ENCODE measurements at places on chromosomes 12 and 14.

- DNase-seq = no peak
These were observed 97.6 kb downstream of the TGFB3 start for GRCh38 chr14:75884198-75884611.

DNA sequence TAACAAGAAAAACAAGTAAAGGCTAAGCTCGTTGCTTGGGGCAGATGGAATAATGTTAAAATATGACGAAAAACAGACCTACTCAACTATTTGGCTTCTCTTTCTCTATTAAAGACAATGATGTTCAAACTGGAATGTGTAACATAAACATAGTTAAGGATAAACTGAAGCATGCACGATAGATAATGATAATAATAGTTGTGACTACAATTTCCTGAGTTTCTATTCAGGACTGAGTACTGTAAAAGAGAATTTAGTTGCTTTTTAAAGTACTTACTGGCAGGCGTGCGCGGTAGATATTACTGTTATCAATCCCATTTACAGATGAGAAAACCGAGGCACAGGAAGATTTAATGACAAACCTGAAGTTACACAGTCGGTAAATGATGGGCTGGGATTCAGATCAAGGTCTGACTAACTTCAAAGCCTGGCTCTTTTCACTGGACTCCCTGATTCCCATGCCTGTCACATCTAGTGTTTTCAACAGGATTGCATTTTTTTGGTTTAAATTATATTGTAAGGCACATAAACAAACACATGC, 103.0 kb downstream of the CRADD start:
- DNase-seq = no peak

DNA sequence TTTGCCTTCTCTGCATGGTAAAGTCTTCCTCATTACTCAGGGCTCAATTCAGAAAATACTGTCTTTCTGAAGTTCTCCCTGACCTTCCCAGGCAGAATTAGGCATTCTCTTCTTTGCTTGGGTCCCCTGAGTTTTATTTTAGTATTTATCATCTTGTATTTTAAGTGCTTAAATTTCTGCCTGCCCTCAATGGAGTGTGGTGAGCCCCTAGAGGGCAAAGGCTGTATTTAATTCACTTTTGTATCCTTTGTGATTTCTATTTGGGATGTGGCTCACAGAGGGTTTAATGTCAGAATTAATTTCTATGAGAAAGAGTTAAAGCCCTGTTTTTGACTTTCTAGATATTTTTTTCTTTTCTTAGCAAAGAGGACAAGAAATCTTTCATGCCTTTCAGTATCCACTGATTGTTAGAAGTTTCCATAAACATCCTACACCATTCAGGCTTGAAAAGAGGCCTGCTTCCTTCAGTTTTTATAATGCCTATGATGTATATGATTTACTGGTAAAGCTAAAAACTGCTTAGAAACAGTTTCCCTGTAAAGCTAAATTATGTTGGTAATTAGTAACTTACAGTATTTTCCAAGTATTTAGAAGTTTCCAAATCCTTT, 55.6 kb upstream of the PTPRB start:
- DNase-seq = no peak

DNA sequence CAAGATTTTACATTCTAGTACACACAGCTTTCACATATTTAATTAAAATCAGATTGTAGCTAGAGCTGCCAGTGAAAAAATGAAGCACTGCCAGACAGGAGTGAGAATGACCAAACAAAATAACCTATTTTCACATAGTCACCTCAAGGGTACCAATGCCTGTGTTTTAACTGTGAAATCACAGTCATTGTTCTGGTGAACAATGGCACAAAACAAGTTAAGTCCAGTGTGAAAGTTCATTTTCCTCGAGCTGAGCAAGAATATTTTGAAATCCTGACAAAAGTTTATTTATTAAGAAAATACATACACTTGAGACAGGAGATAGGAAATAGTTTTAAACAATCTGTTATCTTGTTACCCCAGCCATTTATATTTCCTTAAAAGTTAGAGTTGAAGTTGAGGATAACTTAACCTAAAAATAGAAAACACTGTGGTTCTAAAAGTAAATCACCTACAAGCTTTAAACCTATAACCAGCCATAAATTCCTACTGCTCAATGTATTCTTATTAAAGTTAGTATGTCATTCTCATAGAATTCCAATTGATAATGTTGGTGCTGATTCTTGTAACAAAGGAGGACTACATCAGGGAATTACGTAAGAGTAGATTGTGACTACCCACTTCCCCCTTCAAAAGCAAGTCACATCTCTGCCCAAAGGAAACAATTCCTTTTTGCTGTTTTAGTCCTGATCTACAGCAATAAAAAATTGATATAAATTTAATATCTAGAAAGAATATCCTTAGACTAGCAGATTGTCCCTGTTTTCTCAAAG, 15.9 kb downstream of the DENND5B start:
- DNase-seq = no peak

DNA sequence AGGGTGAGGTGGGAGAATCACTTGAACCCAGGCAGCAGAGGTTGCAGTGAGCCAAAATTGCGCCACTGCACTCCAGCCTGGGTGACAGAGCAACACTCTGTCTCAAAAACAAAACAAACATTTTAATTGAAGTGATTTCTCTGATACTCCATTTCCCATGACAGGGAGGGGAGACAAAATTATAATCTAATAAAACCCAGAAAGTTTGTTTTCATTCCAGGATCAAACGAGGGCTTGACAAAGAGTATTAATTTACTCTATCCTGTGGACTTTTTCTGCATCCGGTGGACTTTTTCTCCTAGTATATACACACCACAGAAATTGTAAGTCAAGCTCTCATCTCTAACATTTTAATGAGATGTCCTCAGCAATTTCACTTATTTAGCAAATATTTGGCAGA, 14.5 kb upstream of the AP4S1 start:
- DNase-seq = no peak

DNA sequence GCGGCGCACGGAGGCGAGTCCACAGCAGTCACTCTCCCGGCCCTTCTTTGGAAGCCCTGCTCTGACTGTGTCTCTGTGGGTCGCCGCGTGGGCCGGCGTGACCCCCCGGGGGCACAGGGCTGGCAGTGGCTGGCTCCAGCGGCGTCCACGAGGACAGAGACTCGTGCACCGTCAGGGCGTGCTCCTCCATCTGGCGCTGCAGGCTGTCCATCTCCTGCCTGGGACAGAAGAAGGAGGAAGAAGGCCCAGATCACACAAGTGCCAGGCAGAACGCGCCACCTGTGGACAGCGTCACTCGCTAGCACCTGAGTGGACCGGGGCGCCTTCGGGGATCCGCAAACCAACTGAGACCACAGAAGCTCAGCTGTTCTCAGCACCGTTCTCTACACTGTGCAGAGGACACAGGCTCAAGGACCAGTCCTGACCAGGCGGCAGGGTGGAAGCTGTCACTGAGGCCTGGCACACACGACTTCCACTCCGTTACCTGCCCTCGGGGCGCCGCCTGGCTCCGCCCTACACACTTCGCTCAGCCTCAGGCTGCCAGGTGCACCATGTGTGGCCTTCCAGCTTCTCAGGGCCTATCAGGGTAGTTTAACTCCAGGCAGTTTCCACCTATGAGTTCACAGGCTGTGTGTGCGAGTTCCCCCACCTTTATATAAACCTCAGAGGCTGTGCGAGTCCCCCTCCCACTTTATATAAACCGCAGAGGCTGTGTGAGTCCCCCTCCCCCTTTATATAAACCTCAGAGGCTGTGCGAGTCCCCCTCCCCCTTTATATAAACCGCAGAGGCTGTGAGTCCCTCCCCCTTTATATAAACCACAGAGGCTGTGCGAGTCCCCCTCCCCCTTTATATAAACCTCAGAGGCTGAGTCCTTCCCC, 11.7 kb upstream of the ANKLE2 start:
- DNase-seq = no peak

GRCh38 chr12:124713436-124714082, 146.1 kb upstream of the NCOR2 start:
- DNase-seq = no peak

- no peak for DNase-seq
These were observed 737.6 kb downstream of the SLC16A7 start for GRCh38 chr12:60333461-60333860.

- DNase-seq = no peak
These were observed 182.8 kb upstream of the ARHGAP5 start for GRCh38 chr14:31894351-31894750.

DNA sequence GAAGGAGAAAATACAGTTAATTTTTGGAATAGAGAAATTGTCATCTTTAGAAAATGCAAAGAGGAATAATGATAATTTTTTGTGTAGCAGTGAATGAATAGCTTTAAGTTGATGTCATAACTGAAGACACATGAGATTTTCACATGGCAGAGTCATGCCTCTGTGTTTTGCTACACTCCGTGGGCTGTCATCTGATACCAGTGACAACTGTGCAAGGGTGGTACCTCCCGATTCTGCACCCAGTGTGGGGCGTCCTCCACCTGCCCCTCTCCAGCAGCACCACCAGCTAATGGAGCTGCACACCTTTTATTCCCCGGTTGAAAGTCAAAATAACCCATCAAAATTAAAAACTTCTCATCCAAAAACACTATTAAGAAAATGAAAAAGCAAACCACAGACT, 47.2 kb downstream of the ANKRD9 start:
- peak; percentile 22 for DNase-seq

DNA sequence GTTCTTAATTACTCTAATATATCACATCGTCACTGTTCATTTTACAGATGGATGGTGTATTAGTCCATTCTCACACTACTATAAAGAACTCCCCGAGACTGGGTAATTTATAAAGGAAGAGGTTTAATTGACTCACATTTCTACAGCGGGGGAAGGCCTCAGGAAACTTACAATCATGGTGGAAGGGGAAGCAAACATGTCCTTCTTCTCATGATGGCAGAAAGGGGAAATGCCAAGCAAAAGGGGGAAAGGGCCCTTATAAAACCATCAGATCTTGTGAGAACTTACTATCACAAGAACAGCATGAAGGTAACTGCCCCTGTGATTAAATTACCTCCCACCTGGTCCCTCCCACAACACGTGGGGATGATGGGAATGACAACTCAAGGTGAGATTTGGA, 6.5 kb downstream of the TMBIM4 start:
- DNase-seq = no peak

DNA sequence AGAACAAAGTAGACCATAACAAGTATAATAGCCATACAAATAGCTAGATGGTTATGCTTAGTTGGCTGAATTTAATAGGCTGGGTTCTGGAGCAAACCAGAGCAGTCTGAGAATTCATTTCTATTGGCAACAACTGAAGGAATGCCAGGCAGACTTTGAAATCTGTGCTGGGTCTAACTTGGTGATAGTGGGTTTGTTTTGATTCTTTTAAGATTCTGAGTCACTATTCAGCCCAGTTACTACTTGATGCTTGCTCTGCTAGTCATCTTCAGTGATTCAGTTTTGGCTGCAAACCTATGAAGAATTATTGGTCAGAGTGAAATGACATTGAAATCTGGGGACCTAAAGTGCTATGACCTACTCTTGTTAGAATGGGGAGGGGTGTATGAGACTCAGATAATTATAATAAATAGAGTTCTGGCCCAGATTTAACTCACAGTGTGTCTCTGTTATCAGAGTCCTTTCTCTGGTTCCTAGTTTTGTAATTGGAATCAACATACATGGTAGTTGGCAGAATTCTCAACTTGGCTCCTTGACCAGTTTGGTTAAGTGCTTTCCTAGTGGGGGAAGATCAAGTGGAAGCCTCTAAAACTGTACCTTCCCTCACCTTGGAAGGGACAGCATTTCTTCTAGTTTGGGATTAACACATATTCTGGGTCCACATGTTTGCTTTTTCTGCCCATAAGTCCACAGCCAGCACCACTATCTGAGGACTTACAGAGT, 43.5 kb downstream of the MNAT1 start:
- DNase-seq = no peak

DNA sequence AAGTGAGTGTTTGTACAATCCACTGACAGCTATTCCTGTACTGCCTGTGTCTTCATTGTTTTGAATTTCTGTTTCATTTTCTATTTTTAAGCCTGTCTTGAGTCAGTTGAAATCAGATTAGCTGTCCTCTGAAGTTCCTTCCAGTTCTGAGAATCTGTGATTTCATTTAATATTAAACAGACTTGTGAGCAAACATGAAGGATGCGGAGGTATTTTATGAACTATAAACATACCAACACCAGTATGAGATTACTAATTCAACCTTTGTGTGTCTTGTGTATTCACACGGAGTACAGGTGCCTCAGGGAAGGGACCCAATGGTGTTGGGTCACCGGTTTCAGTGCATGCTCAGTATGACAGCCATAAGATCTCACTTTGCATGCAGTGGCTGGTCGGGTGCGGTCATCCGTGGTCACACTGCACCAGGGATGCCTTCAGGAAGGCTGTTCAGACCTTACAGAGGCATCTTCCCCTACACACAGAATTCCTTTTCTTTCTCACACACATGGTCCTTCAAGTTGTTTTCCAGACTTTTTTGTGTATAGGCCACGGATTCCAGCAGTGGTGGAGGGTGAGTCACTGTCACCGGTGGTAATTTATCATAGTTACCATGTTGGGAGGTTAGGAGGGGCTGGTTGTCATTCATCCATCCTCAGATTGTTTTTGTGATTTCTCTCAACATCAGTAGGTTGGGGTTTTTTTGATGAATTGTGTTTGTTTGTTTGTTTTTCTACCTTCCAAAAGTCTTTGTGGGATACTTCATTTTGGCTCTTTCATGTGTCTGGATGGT, 103.0 kb upstream of the SFSWAP start:
- no peak for DNase-seq

DNA sequence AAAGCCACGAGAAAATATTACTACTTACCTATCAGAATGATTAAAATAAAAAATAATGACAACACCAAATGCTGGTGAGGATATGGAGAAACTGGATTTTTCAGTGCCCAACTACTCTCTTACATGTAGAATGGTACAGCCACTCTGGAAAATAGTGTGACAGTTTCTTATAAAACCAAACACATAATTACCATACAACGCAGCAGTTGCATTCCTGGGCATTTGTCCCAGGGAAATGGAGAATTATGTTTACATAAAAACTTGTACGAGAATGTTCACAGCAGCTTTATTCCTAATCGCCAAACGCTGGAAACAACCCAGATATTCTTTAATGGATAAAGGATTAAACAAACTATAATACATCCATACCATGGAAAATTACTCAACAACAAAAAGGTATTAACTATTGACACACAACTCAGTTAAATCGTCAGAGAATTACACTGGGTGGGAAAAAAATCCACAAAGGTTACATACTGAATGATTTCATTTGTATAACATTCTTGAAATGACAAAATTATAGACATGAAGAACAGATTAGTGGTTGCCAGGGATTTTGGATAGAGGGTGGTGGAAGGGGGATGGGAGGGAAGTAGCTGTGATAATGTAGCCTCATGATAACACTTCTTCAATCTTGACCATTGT, 35.4 kb downstream of the TAOK3 start:
- no peak for DNase-seq

- DNase-seq = no peak
These were observed at the start of gene STRN3 for GRCh38 chr14:31026077-31026449. Gene STRN3 (minus strand): TSS chr14:31026379. CDS start chr14:31026185, 194 bp downstream.

- DNase-seq = no peak
These were observed 38.0 kb downstream of the PTGER2 start for GRCh38 chr14:52352061-52352491.

- DNase-seq = no peak
These were observed 36.3 kb upstream of the PPM1A start for GRCh38 chr14:60212503-60213371.

GRCh38 chr12:77124767-77125166, 59.4 kb upstream of the E2F7 start:
- no peak for DNase-seq

GRCh38 chr12:4178424-4179170, 95.0 kb upstream of the CCND2 start:
- DNase-seq = no peak

GRCh38 chr12:3896801-3897351, 23.7 kb upstream of the PARP11 start:
- DNase-seq = no peak
